Activated T-helper 1 cell treated with anti-CD3 and anti-CD28 coated beads, Interleukin-12 subunit alpha, Interleukin-12 subunit beta, Interleukin-2, Interleukin-4 antibody, amounts not matched to agents 30 ng/mL and 10 ng/mL and 1 ng/mL, durations not matched to agents 14 hours and 24 hours and 36 hours (primary cell): ENCODE measurements at places on chromosomes 13 and 19. TPM values are rescaled to one million over a fixed set of nuclear protein-coding genes. Genes with fewer than 3 reads are reported as not detected.

Gene TINCR
- 0.39 and 0.75 TPM in 2 replicates for total RNA-seq

Gene GNG7
- total RNA-seq = 0.07 and 0.13 TPM in 2 replicates

Gene PSG7
- total RNA-seq = not detected in 2 replicates

Gene KLF12
- total RNA-seq = 18.6 and 19.9 TPM in 2 replicates

Gene PRR20B
- total RNA-seq = not detected in 2 replicates

GRCh38 chr13:26327940-26328725 is 74.2 kb downstream of the CDK8 start:
- no peak for DNase-seq

Gene TSKS
- 1.3 and 2.0 TPM in 2 replicates for total RNA-seq

GRCh38 chr19:46591254-46591653 is 9.9 kb upstream of the CALM3 start:
- no peak for DNase-seq

Gene ZNF221
- 0.56 and 0.75 TPM in 2 replicates for total RNA-seq

GRCh38 chr13:19592657-19593180 is 31.4 kb upstream of the TPTE2 start:
- no peak for DNase-seq

GRCh38 chr19:50322931-50323781 is 6.0 kb downstream of the KCNC3 start:
- no peak for DNase-seq

DNA sequence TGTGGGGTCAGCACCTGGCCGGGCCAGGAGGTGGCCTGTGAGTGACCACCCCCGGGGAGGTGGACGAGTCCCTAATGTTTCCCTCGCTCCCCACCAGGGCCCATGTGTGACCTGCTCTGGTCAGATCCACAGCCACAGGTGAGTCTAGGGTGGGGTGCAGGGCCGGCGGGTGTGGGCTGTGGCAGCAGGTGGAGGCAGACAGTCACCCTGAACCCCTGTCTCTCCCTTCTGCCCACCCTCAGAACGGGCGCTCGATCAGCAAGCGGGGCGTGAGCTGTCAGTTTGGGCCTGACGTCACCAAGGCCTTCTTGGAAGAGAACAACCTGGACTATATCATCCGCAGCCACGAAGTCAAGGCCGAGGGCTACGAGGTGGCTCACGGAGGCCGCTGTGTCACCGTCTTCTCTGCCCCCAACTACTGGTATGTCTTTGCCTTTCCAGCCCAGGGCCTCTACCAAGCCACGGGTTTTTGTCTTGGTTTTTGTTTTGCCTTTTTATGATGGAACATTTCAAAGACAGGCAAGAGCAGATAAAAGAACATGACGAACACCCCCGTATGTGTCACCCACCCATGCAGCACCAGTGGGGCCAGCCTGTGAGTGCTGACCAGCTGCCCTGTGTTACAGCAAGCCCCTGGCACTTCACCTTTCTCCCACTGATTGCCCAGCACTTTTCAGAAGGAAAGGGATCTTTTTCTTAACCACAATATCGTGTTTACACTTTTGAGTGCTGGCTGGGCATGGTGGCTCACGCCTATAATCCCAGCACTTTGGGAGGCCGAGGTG is 24.9 kb downstream of the CCDC8 start:
- no peak for DNase-seq

DNA sequence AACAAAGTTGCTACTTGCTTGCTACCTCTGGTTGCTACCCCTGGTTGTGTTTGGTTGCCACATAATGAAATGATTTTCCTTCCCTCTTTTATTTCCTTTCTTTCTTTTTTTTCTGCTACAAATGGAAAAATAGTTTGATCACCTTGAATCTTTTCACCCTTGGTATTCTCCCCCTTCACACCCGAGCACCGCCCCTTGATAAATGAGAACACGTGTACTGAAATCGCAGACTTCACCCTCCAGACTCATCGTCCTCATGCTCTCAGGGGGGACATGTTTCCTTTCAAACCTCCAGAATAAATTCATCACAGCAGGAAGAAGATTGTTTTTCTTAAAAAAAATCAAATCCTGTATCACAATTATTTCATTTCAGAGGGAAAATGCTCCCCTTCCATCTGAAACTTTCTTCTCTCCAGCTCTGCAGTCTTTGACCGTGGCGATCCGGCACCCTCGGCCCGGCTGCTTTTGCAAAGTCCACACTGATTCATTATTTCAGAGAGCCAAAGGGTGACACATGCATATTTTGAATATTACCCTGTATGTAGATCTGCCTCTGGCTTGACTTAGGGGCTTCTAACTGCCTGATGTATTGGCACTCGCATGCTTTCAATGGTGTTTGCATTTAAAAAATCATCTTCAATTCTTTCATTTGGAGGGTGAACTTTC is 222.6 kb upstream of the MAB21L1 start:
- no peak for DNase-seq

Gene CBY2
- total RNA-seq = not detected in 2 replicates

- no peak for DNase-seq
Measured at GRCh38 chr19:41991025-41991424, 3.0 kb downstream of the ATP1A3 start.

DNA sequence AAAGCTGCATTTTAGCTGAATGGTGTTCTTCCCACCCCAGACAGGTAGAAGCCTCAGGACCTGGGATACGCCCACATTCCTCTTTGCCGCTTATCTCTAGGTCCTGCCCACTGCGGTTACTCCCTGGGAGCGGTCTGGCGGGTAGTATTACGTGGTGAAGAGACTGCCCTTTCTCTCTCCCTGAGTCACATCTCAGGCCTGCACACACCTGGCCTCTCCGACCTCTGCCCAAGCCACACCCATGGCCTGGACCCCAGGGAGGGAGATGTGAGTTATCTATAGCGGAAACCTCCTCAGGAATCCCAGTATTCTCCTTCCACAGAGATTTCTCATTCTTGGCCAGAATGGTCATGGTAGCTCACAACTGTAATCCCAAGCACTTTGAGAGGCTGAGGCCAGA is 17.3 kb downstream of the RHPN2 start:
- no peak for DNase-seq

GRCh38 chr19:17611462-17612244 is 56.2 kb downstream of the COLGALT1 start:
- DNase-seq = no peak

GRCh38 chr13:53004573-53004972 is 24.0 kb upstream of the OLFM4 start:
- DNase-seq = no peak

Gene GPR12
- not detected in 2 replicates for total RNA-seq

DNA sequence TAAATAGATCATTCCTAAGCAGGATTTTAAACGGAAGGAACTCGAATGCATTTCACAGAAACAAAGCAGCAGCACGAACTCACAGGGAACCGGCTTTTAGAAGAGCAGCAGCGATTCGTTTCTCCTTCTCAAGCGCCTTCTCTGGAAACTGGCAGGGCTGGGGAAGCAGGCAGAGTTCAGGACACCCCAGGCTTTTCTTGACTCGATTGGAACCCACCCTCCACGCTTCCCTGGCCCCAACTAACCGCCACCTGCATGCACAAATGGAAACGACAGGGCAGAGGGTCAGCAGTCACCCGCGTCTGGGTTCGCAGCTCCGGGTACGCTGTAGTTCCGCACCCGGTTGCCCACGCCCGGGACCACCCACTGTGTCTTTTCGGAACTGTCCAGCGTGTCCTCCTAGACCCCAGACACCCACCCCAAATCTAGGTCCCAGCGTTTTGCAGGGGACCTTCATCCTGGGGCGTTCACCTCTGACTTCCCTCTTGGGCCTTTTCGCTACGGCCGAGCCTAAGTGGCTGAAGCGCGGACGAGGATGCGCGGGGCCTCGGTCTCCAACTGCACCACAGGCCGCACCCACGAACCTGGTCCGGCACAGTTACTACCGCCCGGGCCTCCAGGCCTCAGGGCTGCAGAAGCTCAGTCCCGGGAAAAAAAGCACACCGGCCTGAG is 500 bp downstream of the ZFP30 start:
- DNase-seq = peak; percentile 4

Gene LYPD3
- total RNA-seq = 4.1 and 5.3 TPM in 2 replicates

- no peak for DNase-seq
Measured at GRCh38 chr13:23985060-23985459, 87.8 kb upstream of the C1QTNF9B start.

GRCh38 chr13:33524086-33524485 is 238.5 kb upstream of the STARD13 start:
- DNase-seq = no peak

DNA sequence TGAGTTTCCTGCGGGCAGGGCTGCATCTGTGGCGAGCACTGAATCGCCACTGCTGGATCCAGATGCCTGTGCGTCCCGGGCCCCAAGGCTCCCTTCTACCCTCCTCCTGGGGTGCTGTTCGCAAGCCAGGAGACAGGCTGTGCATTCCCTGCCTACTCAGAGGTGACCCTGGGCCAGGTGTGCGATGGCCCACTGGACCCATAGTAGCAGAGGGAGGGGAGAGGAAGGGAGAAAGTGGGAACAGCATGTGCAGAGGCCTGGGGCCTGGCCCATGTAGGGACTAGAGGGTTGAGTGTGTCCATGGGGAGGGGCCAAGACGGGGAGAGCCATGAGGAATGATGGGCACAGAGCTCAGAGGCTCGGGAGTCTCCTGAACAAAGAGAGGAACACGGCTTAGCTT is 27.3 kb downstream of the CARM1 start:
- no peak for DNase-seq

- DNase-seq = no peak
Measured at GRCh38 chr13:108003626-108004025, 211.7 kb downstream of the LIG4 start.

Gene NAPSA
- 15.8 and 16.4 TPM in 2 replicates for total RNA-seq

DNA sequence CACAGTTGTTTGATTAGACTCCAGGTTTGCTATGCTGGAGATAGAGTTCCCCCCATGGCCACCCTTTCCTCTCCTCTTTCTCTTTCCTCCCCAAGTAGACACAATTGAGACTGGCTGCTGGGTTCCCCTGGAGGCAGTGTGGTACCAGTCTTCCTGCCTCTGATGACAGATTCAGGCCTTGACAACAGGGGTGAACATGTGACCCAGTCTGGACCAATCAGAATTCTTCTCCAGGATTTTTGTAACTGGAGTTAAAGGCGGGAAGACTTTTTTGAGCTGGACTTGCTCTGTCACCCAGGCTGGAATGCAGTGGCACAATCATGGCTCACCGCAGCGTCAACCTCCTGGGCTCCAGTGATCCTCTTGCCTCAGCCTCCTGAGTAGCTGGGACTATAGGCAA is 48.7 kb downstream of the CCNE1 start:
- no peak for DNase-seq

GRCh38 chr19:11581740-11582139 is 4.3 kb upstream of the ACP5 start:
- peak; percentile 24 for DNase-seq

Gene FREM2
- total RNA-seq = 0.05 TPM in 2 replicates

DNA sequence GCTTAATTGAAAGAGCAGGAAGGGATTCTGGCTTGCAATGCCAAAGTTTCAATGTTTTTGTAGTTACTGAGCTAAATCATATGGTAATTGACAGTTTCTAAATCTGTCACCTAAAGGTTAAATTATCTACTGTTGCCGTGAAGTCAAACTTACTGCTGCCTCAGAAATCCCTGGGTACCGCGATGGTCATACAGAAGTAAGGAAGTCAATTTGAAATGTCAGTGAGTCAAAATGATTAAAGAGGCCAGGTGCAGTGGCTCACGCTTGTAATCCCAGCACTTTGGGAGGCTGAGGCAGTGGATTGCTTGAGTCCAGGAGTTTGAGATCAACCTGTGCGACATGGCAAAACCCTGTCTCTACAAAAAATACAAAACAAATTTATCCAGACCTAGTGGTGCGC is 48.8 kb upstream of the TPM4 start:
- DNase-seq = no peak

Gene KIR2DL1
- total RNA-seq = not detected in 2 replicates

Gene SLITRK6
- total RNA-seq = not detected in 2 replicates

DNA sequence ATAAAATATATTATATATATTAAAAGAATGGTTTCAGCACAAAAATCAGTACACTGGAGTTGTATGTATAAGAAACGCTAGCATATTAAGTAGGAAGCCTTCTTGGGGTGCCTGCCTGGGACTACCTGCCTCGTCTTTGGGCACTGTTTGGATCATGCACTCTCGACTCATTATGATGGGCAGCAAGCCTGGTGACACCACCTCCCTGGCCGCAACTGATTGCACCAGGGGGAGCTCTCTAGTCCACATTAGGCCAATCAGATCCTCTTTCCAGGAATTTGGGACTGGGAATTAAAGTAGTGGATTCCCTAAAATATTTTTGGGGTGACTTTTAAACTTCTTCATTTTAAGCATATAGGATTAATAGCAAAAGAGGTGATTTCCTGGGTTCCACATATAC is 56.0 kb upstream of the RGCC start:
- no peak for DNase-seq

GRCh38 chr13:90120026-90120425 is 1227.5 kb upstream of the MIR17HG start:
- no peak for DNase-seq

GRCh38 chr13:110957181-110957884 is 42.5 kb upstream of the ANKRD10 start:
- DNase-seq = no peak

Gene METTL21C
- not detected in 2 replicates for total RNA-seq

DNA sequence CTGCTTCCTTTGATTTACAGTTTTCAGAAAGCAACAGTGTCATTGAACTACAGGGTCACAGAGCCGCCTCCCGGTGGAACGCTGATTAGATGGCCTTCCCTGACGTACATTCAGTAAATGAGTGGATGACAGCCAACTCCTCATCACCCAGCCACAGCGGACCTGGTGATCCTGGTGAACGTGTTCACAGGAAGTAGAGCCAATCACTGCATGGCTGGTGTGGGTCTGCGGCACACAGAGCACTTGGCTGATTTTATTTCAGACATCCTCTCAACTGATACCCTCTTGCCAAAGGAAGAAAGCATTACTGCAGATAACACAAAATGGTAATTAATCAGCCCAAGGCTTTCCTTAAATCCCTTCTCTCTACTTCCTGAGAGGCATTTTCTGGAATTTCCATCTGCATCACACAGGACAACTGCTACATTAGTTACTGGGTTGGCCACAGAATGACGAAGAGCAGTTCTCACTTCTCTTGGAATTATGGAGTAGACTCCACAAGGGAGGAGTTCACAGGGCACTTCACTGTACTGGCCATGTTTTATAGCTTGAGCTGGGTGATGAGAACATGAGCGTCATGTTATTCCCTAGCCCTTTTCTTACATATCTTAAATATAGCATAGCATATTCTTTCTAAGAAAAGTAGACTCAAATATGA is 84.0 kb upstream of the SLC7A1 start:
- DNase-seq = no peak

Gene ZNF836
- 7.8 and 10.8 TPM in 2 replicates for total RNA-seq

Gene ZNF492
- 0.27 and 0.29 TPM in 2 replicates for total RNA-seq

Gene ZNF724
- 12.1 and 14.1 TPM in 2 replicates for total RNA-seq

Gene NLRP5
- total RNA-seq = not detected in 2 replicates
